ENCODE measurements at places on chromosomes 16 and 17. TPM values are rescaled to one million over a fixed set of nuclear protein-coding genes. Genes with fewer than 3 reads are reported as not detected.

The KRTAP1-1 gene
- not detected for total RNA-seq

The PFN1 gene
- 440 TPM for total RNA-seq

The EPN3 gene
- not detected for total RNA-seq

The GAST gene
- not detected for total RNA-seq

The PROCA1 gene
- 0.78 TPM for total RNA-seq

The C1QL1 gene
- total RNA-seq: not detected

The COPRS gene
- total RNA-seq: 69.2 TPM

All from aorta (tissue), 5 donors.